ENCODE measurements at places on chromosomes 7 and 10.
A peak's percentile ranks its signal among the peaks of the same experiment; 100 is the strongest.

DNA sequence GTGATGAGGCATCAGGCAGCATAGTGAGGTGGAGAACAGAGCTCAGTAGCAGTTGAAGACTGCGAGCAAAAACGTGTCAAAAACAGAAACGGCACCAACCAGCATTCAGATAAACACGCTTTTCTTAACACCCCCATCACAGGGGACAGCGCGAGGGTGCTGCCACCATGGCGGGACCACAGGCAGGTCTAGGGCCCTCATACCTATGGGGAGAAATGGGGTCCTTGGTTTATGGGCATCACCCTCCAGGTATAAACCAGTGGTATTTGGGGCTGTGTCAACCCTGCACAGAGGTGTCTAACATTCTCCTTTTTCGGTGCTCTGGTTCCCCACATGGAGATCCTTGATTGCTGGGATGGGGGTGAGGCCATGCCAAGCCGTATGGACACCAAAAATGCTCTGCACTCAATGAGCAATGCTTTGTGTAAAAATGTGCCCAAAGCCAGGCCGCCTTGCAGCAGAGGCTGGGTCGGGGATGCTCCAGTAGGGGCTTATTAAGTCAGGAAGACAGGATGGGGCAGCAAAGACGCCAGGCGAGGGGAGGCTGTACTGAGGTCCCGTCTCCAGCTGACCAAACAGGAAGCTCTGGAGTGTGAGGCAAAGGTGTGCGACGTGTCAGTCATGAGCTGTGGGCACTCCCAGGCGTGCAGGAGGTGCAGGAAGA is 191.5 kb downstream of the WDR37 start:
- no peak for DNase-seq

GRCh38 chr7:127252778-127253280 is at the start of gene GRM8:
Gene GRM8, minus strand, starts transcription at chr7:127252941.
- DNase-seq, result peak; percentile 52

DNA sequence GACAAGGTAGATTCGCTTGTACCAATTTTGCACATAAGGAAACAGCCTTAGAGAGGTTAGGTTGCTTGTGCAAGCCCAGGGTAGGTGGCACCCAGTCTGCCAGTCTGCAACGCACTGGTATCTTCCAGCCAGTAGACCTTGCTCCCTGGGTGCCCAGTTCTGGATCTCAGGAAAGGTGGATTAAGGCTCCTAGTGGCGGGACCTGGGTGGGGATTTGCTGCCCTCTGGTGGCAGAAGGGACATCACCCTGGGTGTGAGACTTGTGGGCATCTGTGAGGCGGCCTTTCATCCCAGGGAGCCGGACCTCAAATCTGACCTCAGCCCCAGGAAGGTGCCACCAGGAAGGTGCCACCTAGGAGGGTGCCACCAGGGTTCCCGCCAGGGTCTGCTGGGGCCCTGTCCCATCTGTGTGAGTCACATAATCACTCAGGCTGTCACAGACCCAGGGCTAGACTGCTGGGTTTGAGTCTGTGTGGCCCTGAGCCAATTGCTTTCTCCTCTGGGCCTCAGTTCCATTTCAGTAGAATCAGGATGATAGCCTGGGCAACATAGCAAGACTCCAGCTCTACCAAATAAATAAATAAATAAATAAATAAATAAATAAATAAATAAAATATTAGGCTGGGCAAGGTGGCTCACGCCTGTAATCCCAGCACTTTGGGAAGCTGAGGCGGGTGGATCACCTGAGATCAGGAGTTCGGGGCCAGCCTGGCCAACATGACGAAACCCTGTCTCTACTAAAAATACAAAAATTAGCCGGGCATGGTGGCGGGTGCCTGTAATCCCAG is 5.3 kb upstream of the PRKRIP1 start:
- DNase-seq, result peak; percentile 79

GRCh38 chr10:13788320-13788600 is 201.5 kb downstream of the PRPF18 start:
- DNase-seq, result no peak

DNA sequence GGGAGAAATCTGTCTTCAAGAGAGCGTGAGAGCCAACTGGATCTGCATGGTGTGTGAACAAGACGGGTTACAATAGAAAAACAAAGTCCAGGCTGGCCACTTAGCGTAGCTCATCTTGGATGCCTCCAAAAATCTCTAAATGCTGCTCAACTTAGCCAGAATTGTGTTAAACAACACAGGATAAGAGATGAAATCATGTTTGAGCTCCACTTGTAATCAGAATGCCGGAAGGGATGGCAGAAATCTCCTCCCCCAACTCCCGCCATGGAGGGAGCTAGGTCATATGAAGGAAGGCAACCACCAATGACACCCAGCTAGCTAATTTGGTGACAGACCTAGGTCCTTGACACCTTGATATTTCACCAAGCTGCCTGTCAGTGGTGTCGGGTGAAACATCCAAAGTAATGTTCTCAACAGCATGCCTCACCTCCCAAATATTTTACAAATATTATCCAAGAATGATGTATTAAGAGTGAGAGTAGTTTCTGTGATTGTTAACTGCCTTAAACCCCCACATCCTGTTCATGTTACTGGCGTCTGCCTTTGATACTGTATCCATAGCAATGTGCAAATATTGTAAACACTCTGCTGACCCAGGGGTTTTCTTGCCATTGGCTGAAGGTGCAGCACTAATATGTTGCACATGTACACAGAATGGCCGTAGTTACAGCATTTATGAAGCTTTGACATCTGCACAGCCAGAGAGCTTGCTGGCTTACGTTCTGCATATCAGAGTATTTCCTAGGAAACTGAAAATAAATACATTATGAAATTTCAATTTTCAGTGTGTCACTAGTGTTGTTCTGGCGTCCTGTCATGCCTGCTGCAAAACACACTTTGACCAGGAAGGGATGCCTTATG is 25.8 kb downstream of the TMEM254 start:
- no peak for DNase-seq

- DNase-seq, result no peak
Observed at GRCh38 chr10:95273393-95274312, 17.1 kb downstream of the PDLIM1 start.

DNA sequence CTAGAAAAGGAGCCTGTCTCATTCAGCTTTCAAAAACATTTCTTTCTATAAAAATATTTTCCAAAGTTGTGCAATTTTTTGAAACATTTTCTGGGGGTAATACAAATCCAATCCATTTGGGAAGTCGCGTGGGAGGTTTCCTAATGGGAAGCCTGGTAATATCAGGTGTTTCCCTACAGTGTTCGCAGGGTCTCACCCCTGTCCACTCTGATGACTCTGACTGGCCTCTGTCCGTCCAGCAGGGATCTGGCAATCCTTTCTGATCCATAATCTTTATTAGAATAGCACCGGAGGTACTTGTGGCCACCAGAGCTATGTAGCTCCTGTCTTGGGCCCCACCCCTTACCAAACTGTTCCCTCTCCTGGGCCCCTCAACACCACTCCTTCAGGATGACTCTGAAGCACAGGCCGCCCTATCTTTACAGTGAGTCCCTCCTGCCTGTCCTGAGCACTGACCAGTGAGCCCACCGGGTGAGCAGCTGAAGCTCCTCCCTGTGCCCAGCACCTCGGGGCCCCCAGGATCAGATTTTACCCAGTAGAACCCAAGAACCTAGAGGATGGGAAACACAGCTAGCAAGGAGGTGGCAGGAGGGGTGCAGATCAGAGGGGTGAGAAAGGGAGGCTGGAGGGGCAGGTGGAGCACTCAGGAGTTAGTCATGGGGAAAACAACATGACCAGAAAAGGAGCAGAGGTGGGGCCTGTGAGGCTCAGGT is 84.8 kb downstream of the PTPRE start:
- no peak for DNase-seq

DNA sequence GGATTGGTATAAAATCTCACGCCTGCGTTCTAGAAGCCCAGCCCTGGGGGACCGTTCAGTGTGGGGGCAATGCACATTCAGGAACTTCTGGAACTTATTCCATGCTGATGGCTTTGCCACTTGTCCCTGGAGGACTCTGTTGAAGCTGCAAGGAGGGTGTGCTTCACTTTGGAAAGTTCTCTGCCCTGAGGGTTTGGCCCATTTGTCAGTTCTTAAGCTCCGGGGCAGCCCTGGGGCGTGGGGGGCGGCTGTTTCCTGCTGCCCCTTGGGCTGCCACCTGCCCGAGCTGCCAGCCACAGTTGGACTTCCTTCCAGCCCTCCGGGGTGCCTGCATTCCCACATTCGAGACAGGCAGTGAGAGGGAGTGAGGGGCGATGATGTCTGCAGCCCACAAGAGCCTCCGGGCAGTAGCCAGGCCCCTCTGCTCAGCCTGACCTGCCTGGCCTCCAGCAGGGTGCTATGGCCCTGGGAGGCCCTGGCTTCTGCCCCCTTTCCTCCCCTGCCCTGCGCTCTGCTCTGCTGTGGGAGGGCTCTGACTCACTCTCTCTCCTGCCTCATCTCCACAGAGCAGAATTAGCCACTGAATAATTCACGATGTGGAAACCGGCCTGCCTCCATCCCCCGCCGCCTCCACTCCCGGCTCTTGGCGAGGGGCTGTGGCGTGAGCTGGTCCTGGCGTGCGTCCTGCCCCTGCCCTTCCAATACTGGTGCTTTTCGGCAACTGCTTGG is 1.9 kb downstream of the TTYH3 start:
- DNase-seq, result peak; percentile 67

DNA sequence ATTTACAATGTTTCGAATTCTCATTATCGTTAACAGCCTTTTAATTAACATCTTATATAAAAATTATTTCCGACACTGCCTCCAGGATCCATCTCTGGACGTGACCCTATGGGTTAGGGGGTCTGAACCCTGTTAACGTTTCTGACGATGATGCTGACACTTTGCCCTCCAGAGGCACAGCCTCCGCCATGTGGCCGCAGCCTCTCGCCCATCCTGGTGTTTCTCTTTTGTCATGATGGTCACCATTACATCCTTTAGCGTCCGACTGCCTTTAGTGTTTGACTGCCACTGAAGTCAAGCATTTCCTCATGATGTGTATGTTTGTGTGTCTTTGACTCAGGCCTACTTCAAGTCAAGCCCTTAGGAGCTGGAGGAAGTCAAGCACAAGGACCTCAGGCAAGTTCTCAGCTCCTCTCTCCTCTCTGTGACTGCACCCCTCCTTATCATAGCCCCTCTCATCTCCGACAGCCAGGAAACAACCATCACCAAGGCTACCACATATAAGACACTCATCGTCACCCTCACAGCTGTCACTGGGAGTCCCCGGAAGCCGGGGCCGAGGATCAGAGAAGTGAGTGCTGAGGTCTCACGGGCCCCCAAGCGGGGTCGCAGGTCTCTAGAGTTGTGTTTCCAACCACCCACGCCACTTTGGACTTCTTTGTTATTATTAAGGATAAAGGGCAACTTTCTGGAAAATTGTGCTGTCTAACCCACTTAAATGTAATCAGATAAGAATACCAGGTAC is 96.1 kb upstream of the PPP2R2D start:
- no peak for DNase-seq

DNA sequence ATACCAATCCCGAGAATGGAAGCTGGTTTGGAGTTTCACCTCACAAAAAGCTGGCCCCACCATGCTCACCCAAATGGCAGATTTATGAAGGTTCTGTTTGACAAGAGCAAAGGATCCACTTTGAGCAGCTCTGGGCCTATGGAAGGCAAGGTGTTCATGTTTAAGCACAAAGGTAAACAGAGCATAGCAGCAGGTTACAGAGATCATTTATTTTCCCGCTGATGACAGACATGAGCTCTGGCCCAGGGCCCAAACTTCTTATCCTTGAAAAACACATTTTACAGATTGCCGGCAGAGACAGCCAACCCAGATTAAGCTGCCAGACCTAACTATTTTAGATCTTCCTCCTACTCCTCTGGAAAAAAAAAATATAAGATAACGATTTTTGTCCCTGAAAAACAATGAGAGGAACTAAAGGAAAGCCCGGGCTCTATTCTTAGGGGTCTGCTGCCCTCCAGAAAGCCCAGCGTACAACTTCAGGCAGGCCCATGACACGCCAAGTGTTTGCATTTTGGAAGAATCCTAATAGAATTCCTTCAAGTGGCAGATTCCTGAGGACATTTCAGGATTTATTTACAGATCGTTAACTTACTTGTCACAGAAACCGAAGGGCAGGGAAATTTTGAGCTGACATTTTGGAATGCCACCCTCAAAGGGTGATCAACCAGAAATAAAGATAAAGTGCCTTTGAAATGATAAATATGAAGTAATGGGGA is 40.0 kb downstream of the SYPL1 start:
- DNase-seq, result no peak

Data from activated T-cell treated with anti-CD3 and anti-CD28 coated beads, Interleukin-2, amount 50 U/mL, for 24 hours (primary cell).